ENCODE measurements at places on chromosomes 5 and 9. TPM values are rescaled to one million over a fixed set of nuclear protein-coding genes. Genes with fewer than 3 reads are reported as not detected.
A peak's percentile ranks its signal among the peaks of the same experiment; 100 is the strongest.

GRCh38 chr9:136157477-136158265 lies 39.0 kb upstream of the TMEM250 start:
- no peak for DNase-seq

- no peak for DNase-seq
Observed at GRCh38 chr9:115633104-115633503, 515.1 kb upstream of the TNC start.

GRCh38 chr9:131722255-131722654 lies 17.6 kb downstream of the RAPGEF1 start:
- no peak for DNase-seq

DNA sequence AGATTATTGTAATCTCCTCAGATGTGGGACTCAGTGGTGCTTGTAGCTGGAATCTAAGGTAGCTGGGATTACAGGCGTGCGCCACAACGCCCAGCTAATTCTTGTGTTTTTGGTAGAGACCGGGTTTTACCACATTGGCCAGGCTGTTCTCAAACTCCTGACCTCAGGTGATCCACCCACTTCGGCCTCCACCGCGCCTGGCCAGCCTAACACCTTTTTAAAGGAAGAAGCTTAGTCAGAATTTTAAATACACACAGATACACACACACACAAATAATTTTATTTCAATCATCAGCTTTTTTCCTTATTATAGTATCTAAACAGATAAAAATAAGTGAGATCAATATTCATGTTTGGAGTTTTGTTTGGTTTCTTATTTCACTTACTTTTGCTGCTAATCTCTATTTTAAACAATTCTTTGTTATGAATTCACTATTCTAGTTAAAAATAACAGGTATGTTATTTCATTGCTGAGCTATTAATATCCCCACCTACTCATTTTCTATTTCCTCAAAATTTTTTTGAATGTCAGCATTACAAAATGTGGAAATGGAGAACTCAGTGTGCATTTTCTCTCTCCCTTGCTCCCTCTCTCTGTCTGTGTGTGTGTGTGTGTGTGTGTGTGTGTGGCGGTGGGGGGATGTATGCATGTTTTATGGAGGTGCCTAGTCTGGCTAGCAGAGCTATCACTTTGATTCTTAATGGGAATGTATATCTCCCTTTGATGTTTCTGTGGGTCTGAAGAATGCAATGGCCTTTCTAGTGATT lies 960.6 kb upstream of the DMAC1 start:
- DNase-seq: no peak

GRCh38 chr5:74394916-74395880 lies 245.3 kb downstream of the ENC1 start:
- peak; percentile 77 for DNase-seq

- no peak for DNase-seq
Observed at GRCh38 chr9:106878081-106878837, 15.3 kb downstream of the ZNF462 start.

DNA sequence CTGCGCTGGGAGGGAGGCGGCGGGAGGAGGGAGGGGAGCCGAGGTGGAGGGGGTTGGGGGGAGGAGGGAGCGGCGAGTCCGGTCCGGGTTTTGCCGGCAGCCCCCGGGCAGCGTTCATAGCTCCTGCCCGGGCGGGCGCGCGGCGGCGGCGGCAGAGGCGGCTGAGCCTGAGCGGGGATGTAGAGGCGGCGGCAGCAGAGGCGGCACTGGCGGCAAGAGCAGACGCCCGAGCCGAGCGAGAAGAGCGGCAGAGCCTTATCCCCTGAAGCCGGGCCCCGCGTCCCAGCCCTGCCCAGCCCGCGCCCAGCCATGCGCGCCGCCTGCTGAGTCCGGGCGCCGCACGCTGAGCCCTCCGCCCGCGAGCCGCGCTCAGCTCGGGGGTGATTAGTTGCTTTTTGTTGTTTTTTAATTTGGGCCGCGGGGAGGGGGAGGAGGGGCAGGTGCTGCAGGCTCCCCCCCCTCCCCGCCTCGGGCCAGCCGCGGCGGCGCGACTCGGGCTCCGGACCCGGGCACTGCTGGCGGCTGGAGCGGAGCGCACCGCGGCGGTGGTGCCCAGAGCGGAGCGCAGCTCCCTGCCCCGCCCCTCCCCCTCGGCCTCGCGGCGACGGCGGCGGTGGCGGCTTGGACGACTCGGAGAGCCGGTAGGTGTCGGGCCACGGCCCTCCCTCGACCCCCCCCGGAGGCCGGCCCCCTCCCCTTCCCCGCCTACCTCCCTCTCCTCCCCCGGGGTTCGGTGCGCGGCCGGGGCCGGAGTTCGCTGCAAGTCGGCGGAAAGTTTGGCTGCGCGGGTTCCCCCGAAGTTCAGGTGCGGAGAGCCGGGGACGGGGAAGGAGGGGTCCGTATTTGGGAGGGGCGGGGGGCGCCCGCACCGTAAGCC lies at the start of gene CXXC5:
TSS of gene CXXC5 (plus strand) at position 145 of the 877 bp plus-strand sequence. CDS start 32,175 bp downstream, outside the sequence.
- no peak for DNase-seq

- no peak for DNase-seq
Observed at GRCh38 chr9:33177086-33177485, 9.9 kb upstream of the B4GALT1 start.

- no peak for DNase-seq
Observed at GRCh38 chr9:71937070-71937625, 25.7 kb downstream of the C9orf85 start.

- DNase-seq: no peak
Observed at GRCh38 chr9:130372057-130372456, 72.7 kb upstream of the ASS1 start.

DNA sequence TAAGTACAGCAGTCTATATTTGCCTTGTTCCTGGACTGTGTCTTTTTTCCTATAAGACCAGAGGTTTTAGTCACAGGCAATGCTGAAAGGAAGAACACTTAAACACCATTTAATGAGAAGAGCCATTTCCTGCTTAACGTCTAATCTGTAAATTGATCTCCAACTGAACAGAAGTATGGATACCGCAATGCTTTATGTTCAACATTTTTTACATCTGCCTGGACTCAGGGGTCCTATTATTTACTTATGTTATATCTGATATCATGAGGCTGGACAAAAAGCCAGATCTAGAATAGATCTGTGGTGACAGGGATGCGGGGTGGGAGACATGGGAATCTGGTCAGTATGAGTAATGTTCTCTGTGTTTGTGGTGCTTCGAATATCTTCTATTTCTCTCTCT lies 334.6 kb upstream of the MPDZ start:
- no peak for DNase-seq

DNA sequence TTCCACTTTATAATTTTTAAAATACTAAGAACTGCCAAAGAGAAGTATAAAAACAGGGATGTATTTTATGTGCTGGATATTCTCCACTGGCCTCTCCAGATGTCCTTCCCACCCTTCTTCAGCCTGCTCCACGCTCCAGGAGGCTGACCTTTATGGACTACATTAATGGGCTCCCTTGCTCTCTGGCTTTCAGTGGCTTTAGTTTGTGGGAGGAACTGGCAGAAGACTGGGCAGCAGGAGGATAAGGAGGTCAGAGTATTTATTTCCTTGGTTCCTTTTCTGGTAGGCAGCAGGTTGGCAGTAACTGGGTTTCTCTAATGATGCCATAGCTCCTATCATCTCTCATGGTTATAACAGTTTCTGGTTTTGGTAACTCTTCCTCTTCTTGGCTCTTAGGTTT lies 133.9 kb downstream of the PAM start:
- no peak for DNase-seq

DNA sequence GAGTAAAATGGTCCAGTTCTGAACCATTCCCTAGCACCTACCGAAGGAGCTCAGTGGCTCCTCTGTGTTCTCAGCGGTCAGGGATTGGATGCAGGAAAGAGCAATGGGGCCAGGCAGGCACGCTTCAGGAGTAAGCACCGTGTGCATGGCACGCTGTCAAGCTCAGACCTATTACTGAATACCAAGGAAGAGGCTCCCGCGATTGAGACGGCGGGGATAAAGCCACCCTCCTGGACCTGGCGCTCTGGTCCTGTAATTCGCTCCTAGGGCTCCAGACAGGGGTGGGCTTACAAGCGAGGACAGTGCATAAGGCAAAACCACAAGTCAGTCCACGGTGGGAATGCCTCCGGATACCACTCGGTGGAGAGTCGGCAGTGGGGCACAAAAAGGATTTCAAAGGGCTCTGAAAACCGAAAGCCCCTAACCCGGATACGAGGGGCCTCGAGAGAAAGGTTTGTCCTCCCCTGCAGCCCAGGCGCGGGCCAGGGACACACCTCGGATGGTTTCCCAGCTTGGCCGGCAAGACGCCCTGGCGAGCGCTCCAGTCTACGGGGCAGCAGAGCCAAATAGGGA lies 988 bp downstream of the OXCT1 start:
- no peak for DNase-seq

DNA sequence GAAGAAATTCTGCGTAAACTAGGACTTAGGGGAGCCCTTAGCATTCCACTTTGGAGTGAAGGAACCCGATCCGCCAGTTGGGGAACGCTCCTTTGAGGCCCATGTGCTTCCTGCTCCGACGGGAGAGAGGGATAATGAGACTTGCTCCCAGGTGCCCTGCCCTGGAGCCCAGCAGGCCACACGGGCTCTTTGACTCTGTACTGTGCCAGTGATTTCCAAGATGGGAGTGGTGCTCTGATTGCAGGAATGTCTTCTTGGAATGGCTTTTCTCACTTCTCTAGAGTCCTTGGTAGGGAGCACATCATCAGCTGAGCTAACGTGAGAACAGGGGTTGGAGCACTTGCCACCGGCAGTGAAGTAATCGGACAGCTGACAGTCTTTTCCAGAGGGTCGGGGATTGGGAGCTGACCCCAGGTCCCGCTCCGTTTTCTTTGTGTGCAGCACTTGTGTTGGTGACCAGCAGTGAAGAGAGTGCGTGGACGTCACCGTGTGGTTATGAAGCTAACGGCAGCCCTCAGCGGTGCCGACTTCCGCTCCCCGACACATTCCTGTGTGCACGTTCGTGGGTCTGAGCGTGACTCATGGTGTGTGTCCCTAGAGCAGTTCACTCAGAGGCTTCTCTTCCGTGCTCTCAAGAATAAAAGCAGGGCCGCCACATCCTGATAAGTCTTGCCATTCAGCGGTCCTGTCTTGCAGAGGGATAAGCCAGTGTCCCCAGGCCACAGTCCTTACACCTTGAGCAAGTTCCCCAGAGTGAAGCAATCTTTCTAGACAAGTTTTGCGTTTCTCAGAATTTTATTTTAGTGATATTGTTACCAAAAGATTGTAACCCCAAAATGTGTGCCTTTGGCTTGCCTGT lies 25.6 kb downstream of the ABL1 start:
- DNase-seq: peak; percentile 96

- no peak for DNase-seq
Observed at GRCh38 chr5:22736443-22737003, 116.6 kb downstream of the CDH12 start.

DNA sequence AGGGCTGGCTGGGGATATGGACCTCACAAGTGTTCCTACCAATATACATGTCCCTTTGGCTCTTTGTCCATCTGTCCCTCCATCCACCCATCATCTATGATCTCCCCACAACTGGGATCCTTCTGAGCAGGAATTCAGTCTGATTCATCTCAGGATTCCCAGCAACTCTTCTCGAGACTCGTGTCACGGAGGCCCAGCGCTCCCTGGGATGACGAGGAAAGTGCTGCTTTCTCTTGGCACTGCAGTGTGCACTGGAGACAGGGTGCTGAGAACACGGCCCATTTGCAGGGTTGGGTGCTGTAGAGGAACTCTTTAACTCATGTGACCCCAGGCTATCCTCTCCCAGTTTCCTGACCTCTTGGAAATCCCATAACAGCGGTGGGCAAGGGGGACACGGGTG lies 72.9 kb downstream of the ANGPTL2 start:
- DNase-seq: no peak

DNA sequence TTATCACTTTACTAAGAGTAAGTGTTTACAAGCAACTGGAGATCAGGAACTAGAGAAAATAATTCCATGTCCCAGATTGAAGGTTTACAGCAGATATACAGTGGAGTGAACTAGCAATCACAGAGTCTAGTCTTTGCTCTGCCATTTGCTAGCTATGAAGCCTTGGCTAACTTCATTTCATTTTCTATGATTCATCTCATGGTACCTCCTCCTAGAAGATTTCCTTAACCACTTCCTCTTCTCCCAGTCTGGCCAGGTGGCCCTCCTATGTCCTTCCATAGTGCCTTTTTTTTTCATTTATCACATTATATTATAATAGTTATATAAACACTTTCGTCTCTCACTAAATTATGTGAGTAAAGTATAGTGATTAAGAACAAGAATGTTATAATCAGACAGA lies 52.1 kb downstream of the GRIA1 start:
- DNase-seq: no peak

GRCh38 chr9:546797-547223 lies 294.7 kb upstream of the DMRT1 start:
- DNase-seq: no peak

DNA sequence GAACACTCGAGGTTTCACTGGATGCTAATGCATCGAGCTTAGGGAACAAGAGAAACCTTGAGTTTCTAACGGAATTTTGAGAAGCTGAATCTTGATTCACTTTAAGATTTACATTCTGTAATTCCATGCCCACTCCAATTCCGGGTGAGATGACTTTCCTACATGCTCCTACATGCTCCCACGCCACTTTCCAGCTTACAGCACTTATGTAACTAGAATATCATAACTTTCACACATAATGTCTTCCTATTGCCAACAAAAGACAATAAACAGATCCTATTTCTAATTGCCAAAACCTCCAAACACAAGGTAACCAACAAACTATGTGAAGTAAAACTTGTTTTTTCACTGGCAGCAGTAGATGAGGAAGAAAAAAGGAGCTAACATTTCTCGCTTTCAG lies 72.9 kb downstream of the ECPAS start:
- no peak for DNase-seq

DNA sequence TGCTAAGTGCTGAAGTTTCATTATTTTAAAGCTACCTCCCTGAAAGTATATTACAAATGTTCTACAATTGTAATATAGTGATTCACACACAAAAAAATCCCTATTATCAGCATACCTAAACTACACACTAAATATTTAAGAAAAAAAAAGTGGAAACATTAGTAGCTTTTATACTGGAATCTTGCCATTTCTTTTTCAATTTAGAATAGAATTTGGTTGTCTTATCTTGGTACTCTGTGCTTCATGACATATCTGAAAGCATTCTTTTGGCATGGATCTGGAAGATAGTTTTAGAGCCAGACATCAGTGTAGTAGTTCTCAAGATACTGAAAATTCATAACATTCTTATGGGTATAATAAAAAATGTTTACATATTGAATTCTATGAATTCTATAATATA lies 35.0 kb downstream of the SLC1A3 start:
- no peak for DNase-seq

Gene ARHGEF39
- total RNA-seq: 1.2 TPM

Gene PCDHGA2
- total RNA-seq: 2.8 TPM

Gene IER5L
- total RNA-seq: 60.4 TPM

Gene SPIN1
- total RNA-seq: 93.0 TPM

Gene SPAAR
- total RNA-seq: not detected

Gene F2RL1
- total RNA-seq: 144 TPM

Gene TAF1L
- not detected for total RNA-seq
